NCI-H1417 (cell line): ENCODE measurements at places on chromosomes 6 and 20.

DNA sequence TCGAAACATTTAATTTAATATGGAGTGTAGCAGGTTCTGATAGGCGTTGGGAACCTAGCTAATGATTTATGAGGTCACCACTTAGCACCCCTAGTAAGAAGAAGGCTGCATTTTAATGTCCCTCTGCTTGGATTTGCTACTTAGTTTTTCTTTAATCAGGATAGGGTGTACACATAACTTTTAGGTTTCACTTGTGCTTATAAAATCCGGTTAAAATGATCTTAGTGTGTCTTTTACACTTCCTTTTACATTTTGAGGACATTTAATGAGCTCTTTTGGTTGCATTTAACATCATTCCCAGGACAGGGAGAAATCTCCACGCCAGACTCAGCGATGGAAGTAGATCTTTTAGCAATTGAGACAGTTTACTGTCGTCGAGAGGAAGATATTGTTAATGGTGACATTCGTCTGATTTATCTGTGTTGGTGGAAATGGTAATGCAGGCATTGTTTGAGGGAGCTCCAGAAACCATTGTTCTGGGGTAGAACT is 5.6 kb downstream of the TFAP2A start:
- no peak for DNase-seq

DNA sequence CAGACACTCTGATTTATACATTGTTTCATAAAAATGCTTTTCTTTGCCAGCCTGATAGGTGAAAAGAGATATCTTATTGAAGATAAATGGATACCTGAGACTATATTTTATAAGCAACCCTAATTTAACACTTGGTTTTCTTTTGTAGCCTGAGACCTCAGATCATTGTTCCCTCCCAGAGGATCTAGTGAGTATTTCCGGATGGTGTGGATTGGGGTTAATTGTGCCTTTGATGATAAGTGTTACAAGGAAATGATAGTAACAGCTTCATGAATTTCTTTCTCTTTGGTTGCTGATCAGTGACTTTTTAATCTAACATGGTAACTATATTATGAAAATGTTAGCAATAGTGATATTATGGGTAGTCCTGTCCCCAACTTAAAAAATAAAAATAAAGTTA is 30.4 kb downstream of the KDM1B start:
- DNase-seq: no peak

- DNase-seq: no peak
These were observed 235.1 kb downstream of the FNDC1 start for GRCh38 chr6:159404296-159404695.

DNA sequence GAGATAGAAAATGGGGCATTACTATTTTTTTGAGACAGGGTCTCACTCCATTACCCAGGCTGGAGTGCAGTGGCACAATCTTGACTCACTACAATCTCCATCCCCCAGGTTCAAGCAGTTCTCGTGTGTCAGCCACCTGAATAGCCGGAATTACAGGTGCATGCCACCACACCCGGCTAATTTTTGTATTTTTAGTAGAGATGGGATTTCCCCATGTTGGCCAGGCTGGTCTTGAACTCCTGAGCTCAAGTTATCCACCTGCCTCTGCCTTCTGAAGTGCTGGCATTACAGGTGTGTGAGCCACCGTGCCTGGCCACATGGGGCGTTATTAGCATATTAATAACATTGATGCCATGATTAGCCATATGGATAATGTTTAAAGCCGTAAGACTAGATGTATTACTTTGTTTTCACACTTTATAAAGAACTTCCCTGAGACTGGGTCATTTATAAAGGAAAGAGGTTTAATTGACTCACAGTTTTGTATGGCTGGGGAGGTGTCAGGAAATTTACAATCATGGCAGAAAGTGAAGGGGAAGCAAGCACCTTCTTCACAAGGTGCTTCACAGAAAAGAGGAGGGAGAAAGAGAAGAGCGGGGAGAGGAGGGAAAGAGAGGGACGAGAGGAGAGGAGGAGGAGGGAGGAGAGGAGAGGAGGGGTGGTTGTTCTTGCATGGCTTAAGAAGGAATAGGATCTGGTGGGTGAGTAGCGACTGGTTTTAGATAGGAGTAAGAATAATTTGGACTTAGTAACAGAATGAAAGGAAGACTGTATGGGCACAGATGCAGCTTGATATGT is 51.9 kb downstream of the MYO6 start:
- DNase-seq: no peak

GRCh38 chr20:12941025-12941424 is 67.7 kb upstream of the SPTLC3 start:
- DNase-seq: no peak

DNA sequence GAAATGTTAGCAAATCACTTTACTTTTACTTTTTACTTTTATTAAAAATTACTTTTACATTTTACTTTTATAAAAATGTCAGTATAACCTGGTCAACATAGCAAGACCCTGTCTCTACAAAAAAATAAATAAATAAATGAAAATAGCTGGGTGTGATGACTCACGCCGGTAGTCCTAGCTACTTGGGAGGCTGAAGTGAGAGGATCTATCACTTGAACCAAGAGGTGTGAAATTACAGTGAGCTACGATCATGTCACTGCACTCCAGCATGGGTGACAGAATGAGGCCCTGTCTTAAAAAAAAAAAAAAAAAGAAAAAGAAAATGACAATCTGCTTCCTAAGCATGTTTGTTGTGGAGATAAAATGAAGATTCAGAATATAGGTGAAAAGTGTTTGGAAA is 31.0 kb upstream of the FBXO30 start:
- no peak for DNase-seq

GRCh38 chr20:23101696-23102406 is 15.7 kb upstream of the CD93 start:
- DNase-seq: no peak

DNA sequence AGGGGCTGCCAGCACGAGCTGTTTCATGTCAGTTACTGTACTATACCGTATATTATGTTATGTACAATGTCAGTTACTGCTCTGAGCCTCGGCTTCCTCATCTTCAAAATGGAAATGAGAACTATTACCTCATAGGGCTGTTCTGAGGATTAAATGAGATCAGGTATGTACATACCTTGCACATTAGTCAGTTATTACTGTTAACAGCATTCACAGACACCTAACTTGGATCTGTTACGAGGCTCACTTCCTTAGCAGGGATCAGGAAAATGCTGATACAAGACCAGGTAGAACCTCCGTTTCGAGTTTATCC is 69.7 kb upstream of the TBC1D7 start:
- DNase-seq: peak; percentile 34

- DNase-seq: no peak
These were observed 20.1 kb downstream of the PLCB1 start for GRCh38 chr20:8152183-8152582.

DNA sequence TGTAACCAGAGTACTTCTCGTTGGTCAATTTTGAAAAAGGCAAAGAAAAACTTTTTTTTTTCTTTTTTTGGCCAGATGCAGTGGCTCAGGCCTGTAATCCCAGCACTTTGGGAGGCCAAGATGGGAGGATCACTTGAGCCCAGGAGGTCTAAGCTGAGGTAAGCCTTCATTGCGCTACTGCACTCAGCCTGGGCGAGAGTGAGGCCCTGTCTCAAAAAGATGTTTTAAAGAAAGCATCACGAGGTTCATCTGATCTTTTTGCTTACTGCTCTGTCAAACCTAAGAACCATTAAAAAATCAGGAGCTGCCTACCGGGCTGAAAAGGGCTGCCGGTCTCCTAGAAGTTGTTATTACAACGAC is 607 bp downstream of the LYRM2 start:
- no peak for DNase-seq

- no peak for DNase-seq
These were observed 479.6 kb upstream of the CHD6 start for GRCh38 chr20:42097741-42098140.

- peak; percentile 9 for DNase-seq
These were observed 251.1 kb upstream of the TBX18 start for GRCh38 chr6:85015396-85015990.

DNA sequence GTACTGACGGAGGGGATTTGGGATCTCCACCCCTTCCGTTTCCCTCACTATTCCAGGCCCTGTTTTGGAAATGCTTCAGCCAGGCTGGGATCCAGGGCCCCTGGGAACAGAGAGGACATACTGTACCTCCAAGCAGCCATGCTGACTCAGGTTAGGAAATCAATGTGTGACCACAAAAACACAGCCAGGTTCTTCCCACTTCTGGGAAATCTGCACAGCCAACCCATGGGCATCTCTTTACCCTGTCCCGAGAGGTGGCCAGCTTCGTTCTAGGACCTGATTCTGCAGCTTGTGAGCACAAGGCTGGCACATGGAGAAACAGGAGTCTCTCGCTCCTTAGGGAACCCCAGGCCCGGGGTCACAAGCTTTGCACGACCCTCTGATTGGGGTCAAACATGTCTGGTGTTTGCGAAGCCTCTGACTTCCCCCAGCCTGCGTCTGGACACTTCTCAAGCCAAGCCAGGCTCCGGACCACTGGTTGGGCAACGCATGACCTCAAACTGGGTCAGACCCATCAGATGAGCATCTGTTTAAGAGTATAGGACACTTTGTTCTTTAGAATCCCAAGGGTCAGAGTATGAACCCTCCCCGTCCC is 8.3 kb upstream of the TTPAL start:
- no peak for DNase-seq

DNA sequence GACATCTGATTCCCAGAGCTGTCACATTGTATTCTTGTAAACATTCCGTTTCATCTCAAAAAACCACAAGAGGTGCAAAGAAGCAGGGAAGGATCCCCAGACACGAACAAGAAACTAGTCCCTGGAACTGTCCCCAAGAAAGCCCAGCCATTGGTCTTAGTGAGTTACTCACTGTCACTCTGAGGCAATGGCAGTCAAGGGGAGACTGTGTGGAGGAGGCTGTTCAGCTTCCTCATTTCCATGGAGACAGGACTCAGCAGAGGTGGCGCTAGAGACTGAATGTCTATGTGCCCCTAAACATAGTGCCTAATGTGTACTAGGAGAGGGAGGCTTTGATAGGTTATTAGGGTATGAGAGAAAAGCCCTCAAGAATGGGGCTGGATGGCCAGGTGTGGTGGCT is 11.1 kb downstream of the ULBP1 start:
- DNase-seq: no peak

DNA sequence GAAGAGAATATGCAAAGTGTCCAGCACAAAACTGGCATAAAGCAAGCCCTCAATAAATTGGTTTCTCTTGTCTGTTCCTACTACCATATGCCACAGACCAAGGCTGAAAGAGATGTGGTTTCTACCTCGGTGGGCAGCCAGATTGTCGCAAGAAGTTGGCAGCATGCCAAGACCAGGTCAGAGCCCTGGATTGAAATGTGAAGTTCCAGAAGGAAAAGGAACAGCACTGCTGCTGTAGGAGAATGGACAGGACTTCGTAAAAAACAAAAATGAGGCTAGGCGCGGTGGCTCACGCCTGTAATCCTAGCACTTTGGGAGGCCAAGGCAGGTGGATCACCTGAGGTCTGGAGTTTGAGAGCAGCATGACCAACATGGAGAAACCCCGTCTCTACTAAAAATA is 22.1 kb downstream of the MRPL14 start:
- DNase-seq: no peak

GRCh38 chr20:51800060-51800871 is 2.1 kb downstream of the SALL4 start:
- peak; percentile 86 for DNase-seq

DNA sequence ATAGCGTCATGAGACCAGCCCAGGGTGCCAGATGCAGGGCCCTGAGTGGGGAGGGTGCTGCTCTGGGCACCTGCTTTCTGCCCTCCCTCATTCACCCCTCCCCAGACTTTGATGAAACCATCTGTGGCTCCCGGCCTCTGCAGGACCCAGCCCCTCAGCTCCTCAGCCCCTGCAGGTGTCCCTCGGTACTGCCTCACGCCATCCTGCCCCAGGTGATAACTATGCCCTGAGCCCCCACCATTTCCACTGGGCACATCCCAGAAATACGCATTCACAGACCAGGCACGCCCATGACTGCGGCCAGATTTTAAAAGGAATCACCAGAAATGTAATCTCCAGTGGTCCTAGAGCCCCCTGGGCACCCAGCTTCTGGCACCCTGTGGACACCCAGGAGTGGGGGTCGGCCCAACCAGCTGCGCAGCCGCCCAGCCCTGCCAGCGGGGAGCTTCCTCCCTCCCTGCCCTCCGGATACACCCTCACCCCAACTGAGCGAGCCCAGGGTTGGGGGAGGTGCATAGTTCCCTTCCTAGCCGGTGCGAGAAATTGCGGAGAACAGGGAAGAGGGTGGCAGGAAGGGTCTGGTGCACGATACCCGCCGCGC is 615 bp upstream of the NTSR1 start:
- peak; percentile 79 for DNase-seq

GRCh38 chr6:70590400-70590799 is 23.7 kb downstream of the SDHAF4 start:
- no peak for DNase-seq

DNA sequence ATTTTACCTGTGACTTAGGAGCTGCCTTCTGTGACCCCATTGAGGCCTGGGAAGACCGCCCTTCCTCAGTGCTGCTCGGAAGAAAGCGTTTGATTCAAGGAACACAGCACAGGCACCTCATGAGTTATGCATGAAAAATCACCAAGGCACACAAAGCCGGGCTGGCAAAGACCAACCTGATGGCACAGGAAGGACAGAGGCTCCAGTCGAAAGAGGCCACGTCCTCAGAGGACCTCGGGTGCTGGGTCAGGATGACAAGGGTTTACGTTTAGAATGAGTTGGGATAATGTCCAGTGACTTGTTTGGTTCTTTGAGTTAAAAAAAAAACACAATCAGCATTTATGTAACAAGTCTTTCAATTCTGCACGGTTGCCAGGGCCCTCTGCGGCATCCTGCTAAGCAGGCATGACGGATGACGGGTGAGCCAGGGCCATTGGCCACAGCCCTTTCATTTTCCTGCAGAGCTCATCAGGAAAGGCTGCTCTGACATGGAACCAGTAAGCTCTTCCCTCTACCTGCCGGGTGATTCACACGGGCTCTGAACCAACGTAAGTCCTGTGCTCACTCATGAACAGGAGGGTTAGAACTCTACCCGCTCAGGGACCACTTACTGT is 112.8 kb downstream of the DACT2 start:
- no peak for DNase-seq

DNA sequence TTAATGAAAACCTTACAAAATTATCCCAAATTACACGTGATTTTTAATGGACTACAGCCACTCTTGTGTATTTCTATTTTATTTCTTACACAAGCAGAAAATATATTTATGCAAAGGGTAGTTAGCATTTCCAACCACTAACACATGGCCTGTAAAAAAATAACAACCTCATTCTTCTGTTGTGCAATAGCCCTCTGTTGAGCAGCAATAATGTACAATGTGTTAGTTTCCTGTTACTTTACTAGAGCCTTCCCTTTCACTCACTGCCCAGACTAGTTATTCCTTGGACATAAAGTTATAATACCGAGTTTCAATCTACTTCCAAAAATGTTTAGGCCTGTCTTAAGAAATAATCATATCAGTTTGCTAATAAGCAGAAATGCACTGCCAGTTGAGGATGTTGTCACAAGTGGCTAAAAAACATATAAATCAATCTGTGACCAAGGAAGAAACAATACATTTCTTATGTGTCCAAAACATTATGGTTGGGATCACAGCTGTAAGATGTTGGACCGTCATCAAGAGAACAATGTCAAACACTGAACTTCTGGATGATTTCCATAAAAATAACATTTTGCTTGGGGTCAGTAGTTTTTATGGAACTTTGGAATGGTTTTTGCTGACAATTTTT is 73.6 kb upstream of the RNF146 start:
- DNase-seq: no peak
